ENCODE measurements at places on chromosomes 11 and 22.

DNA sequence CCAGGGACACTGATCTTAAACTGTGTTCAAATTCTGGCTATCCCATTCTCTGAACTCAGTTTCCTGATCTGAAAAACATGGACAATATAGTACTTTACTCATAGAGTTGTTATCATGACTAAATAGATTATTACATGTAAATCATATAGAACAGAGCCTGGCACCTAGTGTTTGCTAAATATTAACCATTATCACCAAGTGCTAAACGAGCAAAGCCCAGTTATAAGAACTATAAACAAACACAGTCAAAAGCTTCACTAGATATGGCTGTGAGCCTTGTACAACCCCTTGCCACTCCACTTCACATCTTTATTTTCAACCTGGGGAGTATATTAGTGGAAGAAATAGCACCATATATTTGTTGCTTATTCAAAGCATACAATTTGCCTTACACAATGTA, 338.9 kb upstream of the CADM1 start:
- no peak for DNase-seq

DNA sequence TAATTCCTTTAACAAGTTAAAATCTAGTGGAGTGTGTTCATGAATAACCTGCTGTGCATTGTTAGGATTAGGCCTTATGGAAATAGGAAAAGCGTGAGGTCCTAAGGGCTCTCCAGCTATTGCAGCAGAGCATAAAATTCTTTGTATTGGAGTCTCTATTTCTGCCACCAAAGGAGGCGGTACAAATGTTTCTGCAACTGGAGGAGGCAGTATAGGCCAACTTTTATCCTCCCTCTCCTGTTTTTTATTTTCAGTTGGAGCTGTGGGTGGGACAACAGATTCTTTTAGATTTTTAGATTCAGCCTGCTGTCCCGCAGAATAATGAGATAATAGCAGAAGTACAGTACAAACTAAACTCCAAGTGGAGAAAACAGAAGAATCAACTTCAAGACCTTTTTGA, 26.2 kb downstream of the OR10A6 start:
- peak; percentile 54 for DNase-seq

DNA sequence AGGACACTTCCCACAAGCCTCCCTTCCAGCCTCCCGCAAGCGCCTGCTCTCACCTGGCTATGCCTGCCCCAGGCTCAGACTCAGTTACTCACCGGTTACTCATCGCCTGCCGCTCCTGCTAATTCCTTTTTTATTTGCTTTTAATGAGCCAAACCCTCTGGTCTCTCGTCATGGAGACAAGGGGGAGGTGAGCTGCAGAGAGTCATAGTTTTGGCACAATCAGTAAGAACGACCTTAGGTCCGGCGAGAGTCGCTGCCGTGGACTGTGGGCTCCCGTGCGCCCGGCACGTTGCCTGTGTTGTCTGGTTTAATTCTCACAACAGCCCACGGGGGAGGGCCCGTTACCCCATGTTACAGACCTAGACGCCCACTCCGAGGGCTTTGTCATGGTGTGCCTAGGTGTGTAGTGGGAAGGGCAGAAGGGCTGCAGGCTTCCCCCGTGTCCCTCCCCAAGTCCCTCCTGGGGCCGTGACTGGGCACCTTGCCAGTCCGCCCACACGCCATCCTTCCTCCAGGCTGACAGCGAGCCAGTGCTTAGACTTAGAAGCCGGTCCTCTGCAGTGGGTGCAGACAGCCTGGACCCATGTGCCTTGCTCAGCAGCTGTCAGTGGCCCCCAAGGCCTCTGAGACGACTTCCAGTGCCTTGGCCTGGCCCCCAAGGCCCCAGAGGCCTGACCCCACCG, 42.2 kb downstream of the WNT7B start:
- DNase-seq: peak; percentile 46

GRCh38 chr11:73392108-73393010, 16.2 kb downstream of the RELT start:
- DNase-seq: no peak

- no peak for DNase-seq
Measured at GRCh38 chr11:34603129-34604001, 17.5 kb upstream of the EHF start.

- peak; percentile 70 for DNase-seq
Measured at GRCh38 chr11:37978647-37979046, 1380.6 kb upstream of the RAG2 start.

DNA sequence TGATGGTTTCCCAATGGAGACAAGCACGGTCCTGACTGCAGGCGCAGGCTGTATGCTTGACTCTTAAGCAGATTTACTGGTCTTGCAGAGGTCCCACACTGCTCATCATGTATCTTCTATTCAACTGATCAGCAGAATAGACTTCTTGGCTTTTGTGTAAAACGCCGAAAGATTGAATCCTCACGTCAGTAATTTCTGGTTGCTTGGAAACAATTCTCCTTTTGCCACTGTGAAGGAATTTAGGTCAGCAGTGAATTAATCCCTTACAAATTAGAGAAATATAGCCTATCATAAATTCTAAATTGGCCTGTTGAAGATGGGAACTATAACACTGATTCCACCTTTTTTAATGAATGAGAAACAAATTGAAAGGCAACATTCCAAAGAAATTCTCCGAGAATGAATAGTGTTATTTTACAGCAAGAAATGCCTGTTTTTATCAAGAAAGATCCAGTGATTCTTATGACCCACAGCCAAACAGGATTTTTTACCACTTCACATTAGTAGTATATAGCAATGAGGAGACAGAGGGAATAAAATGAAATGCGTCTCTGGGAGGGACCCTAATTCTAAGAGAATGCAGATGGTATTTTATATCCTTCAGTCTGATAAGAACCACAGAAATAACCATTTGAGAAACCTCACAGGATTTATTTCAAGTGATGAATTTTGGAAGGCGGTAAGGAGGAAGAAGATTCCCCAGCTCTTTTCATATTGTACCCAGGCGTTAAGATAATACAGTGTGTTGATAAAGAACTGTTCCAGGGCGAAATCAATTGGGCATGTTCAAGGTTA, 362.5 kb downstream of the RAB38 start:
- no peak for DNase-seq

GRCh38 chr11:77590194-77590782, 535 bp downstream of the AQP11 start:
- DNase-seq: peak; percentile 66

DNA sequence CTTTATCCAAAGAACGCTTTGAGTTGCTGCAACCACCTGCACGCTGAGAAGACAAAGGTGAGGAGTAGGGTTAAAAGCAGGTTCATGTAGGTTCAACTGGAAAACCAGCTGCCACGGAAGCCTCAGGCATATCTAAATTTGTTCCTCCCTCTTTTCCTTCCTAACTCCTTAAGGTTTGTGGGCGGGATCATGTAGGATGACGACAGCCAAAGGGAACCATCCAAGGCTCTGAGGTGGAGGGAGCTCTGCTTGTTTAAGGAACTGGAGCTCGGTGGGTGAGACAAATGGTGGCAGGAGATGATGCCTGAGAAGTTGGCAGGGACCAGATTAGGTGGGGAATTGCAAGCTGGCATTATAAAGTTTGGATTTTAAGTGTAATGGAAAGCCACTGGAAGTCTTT, 60.3 kb downstream of the SPON1 start:
- DNase-seq: no peak

GRCh38 chr11:130071211-130071712, 1.6 kb downstream of the APLP2 start:
- peak; percentile 43 for DNase-seq

Data from choroid plexus epithelial cell (primary cell).